ENCODE measurements at places on chromosomes 5 and 9. TPM values are rescaled to one million over a fixed set of nuclear protein-coding genes. Genes with fewer than 3 reads are reported as not detected.

GRCh38 chr5:17020678-17021601 is 84.9 kb upstream of the MYO10 start:
- DNase-seq, result no peak

DNA sequence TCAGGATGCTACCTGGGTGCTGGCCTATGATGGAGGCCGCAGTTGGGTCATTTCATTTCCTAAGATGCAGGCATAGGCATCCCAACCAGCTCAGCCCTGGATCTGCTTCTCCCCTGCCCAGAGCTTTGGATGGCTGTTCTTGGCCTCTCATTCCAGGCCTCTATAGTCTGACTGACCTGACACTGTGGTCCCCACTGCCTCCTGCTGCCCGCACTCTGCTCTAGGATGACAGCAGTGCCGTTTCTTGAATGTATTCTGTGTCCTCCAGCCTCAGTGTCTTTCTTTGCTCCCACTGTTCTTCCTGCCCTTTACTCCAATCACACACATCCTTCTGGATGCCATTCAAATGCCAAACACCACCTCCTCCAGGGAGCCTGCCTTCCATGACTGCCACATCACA is 235.7 kb downstream of the HSPA4 start:
- no peak for DNase-seq

Gene LTC4S
- 7.6 TPM for total RNA-seq

- no peak for DNase-seq
Measured at GRCh38 chr9:123033864-123034601, 566 bp downstream of the GPR21 start.

Gene JAKMIP2
- 0.27 TPM for total RNA-seq

DNA sequence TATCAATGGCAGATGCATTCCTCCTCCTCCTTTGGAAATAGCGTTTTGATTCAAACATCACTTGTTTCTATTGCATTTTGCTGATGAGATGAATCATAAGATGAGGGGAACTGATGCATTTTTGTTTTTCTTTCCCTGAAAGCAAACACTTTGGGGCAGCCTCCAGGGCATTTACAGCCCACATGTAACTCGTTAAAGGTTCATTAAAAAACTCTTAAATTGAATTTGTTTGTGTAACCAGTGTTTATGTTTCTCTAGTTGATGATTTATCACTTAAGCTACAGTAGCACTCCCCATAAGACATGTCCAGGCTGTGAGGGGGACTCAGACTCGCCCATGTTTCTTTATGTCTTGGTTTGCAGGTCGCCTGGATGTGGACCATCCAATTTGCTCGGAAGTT is 246.1 kb upstream of the ANKH start:
- DNase-seq, result no peak

DNA sequence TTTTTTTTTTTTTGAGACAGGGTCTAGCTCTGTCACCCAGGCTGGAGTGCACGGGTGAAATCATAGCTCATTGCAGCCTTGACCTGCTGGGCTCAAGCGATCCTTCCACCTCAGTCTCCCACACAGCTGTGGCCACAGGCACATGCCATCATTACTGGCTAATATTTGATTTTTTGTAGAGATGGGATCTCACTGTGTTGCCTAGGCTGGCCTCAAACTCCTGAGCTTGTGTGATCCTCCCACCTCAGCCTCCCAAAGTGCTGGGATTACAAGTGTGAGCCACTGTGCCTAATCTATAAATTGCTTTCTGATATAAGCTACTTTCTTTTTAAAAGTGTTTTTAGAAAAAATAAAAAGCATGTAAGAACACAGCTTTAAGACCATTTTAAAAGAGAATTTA is 56.5 kb upstream of the GNE start:
- DNase-seq, result no peak

Gene TNC
- 1.1 TPM for total RNA-seq

Gene WWC1
- 1.8 TPM for total RNA-seq

Gene DMGDH
- 2.2 TPM for total RNA-seq

GRCh38 chr9:136656183-136656738 is 6.5 kb upstream of the EGFL7 start:
- DNase-seq, result peak; percentile 39

Gene SLC6A7
- not detected for total RNA-seq

Gene SUSD3
- 0.56 TPM for total RNA-seq

DNA sequence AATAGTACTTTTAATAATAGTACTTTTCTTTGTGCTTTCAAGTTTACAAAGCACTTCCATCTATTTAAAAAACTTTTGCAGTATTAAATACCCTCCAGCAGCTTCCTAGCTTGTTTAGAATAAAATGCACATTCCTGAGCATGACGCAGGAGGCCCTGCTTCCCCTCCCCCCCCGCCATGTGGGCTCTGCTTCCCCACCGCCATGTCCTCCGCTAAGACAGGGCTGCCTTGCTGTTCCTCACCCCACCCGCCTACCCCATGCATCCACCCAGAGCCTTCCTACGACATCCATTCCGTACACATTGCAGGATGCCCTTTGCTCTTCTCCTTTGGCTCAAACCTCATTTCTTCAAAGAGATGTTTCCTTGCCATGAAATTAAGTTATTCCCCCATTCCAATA is 205.9 kb upstream of the MSX2 start:
- DNase-seq, result no peak

Gene SLC25A2
- 0.16 TPM for total RNA-seq

Gene GPX3
- 592 TPM for total RNA-seq

Gene RGS7BP
- total RNA-seq, result 5.4 TPM

Gene TLX3
- total RNA-seq, result not detected
